ENCODE measurements at places on chromosomes 11 and 22.

DNA sequence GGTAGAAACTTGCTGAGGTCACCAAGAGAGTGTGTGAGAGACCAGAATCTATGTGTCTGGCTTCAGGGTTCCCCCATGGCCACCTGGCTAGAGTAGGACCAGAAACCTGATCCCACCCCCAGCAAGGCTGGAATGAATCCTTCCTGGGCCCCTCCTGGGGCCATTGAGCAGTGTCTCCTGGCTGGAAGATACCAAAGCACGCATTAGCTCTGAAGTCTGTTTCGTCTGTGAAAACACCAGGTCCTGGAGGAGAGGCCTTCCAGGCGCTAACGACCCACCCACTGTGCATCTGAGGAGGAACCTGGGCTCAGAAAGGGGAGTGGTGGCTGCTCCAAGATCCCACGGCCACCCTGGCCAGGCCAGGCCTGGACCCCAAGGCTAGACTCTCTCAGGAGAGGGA, 15.5 kb upstream of the TSKU start:
- no peak for DNase-seq

GRCh38 chr11:10002221-10002620, 291.8 kb downstream of the SBF2 start:
- DNase-seq: no peak

GRCh38 chr11:47499614-47500013, 50.7 kb upstream of the RAPSN start:
- DNase-seq: no peak

DNA sequence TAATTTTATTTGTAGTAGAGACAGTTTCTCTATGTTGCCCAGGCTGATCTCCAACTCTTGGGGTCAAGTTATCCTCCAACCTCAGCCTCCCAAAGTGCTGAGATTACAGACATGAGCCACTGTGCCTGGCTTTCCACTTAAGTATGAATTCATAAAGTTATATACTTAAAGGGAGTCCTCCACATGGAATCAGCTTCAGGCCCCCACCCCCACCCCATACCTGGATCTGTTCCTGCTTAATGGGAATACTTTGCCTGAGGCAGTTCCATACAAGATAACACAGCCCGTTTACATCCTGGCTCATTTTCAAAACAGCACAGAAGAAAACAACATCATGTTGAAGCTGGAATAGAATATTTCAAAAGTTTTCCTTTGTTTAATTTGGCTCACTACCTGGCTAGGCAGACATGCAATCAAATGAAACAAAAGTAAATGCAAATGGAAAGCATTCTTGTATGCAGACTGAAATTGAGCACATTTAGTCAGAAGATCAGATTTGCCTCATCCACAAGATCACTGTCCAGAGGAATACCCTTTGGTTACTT, 82.4 kb downstream of the FAT3 start:
- no peak for DNase-seq

- no peak for DNase-seq
Observed at GRCh38 chr11:76850815-76851214, 9.9 kb upstream of the ACER3 start.

- no peak for DNase-seq
Observed at GRCh38 chr22:35995348-35995747, 33.3 kb downstream of the RBFOX2 start.

DNA sequence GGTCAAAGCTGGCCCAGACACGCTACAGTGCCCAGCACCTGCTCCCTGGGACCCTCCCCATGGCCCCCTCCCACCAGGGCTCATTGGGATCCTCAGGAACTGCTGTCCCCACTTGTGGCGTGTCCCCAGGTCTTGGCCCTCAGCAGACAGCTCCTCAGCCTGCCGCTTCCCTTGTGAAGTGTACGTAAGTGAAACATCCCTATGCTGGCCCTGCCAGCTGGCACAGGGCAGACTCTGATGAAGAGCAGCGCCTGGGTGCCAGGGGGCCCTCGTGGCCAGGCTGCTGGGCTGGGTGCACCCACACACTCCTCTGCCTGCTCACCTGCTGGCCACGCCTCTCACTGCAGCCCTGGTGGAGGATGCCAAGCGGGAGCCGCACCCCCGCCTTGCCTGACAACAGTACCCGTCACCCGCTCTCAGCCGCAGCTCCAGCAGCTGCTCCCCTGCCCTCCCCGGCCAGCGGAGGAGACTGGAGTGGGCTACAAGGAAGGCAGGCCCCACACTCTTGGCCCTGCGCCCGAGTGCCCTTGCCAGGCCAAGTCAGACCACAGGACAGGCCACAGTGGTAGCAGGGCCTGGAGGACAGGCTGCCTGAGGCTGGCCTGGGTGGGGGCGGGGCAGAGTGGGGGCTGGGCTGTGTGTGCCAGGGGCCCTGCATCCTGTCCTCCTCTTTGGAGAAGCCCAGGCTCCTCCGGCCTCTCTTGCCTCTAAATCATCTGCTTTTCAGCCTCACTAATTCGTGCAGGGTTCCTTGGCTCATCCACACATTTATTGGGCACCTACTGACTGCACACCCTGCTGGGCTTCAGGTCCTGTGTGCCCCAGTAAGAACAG, 39.5 kb downstream of the IGF2 start:
- DNase-seq: no peak

GRCh38 chr22:27986459-27986858, 67.4 kb upstream of the PITPNB start:
- no peak for DNase-seq

GRCh38 chr11:117744471-117745150, 52.4 kb downstream of the DSCAML1 start:
- no peak for DNase-seq

DNA sequence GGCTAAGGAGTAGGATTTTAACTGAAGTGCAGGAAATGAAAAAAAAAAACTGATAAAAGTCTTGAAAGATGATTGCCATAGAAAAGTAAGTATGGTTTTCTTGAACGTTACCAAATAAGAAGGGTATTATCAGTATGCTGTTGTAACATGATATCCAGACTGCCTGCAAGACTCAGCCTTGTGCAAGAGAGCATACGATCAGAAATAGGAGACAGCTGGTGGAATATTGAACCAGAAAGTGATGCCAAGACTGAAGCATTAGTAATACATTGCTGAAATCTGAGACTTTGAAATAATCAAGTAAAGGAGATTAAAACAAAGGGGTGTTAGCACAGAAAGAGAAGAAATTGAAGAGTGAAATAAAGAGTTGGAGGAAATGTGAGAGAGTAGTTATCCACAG, 452.7 kb upstream of the CNTN5 start:
- no peak for DNase-seq
